ENCODE measurements at places on chromosomes 7 and 10.

DNA sequence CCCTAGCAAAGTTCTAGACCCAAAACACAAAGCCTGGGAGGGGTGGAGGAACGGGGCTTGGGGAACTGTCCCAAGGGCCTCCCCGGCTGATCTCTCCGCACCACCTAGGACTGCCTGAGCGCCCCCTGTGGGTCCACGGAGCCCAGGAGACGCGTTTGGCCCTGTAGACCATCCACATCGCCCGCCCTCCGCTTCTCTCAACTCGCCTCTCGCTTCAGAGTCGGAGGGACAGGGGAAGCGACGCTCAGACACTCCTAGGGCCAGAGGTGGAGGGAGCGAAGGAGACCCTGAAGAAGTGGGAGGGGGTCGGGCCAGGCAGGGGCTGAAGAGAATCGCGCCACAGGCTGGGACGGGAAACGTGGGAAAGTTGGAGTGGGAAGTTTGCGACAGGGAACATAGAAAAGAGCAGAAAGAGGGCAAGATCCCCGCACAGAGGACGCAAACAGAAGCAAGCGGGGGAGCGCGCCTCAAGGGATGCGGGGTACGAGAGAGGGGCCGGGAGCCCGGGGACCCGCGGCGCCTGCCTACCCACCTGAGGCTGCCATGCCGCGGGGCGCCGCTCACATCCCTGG lies 378 bp downstream of the PIK3AP1 start:
- DNase-seq: no peak

DNA sequence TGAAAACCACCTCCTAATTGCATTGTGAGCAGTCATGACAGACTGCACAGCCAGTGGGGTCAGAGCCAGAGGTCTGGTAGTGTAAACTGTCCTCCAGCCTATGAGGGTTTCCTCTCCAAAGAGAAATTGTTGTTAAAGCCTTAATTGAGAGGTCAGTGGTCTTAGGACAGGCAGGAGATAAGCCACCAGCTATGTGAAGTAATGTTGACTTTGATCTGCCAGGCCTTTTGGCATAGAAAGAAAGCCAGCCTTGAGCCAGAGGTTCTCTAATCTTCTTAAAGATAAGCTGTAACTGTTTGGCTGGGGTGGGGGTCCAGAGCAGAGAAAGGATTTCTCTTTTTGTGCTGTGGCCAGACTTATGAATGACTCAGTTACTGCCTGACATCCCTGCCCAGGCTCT lies 248.4 kb downstream of the WDR11 start:
- no peak for DNase-seq

GRCh38 chr10:101080933-101081931 lies 19.4 kb downstream of the KAZALD1 start:
- DNase-seq: no peak

DNA sequence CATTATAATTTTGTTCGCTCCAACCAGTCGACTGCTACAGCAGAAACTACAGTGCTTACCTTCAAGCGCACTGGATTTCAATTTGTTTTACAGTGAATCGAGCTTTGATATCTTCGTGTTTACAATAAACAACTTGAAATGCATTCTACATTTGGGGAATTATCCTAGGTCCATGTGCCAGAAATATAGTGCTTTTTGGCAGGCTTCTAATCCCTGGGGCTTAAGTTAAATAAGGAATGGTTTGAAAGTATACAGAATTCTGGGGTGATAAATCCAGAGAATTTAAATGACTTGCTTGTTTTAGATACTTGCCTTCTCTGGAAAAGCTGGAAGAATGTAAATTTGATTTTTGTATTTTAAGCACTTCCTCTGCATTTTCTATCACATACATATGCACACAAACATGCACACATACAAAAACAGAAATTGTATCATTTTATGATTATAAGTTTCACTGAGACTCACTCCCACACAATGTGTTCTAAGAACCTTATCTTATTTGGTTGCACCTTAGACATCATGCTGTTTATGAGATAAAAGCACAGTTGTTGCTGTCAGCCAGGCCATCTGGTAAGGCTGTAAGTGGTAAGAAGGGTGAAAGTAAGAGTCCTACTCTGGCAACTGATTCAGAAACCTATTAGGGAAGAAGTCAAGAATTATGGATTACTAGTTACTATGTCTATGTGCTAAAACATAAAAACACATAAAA lies 347.2 kb upstream of the KCND2 start:
- DNase-seq: no peak

- DNase-seq: no peak
Measured at GRCh38 chr10:27022048-27022447, 78.2 kb downstream of the ANKRD26 start.

- DNase-seq: no peak
Measured at GRCh38 chr10:97131666-97132065, 54.1 kb downstream of the SLIT1 start.

DNA sequence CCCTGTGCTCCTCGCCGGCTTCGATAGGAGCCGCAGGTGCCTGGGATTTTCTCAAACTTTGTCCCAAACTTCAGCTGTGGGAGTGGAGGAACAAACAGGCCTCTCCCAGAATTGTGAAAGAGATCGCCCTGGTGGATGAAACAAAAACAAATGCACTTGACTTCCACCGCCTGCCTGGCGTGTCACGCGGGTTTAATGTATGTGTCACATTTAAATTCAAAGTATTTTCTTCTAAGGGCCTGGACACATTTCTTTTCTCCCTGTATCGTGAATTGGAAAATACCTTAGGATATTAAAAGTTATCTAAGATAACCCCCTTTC lies 694 bp upstream of the WASL start:
- peak; percentile 4 for DNase-seq

- no peak for DNase-seq
Measured at GRCh38 chr10:34423673-34424625, 391.1 kb downstream of the PARD3 start.

- DNase-seq: no peak
Measured at GRCh38 chr10:88731296-88731695, 25.2 kb downstream of the LIPK start.

DNA sequence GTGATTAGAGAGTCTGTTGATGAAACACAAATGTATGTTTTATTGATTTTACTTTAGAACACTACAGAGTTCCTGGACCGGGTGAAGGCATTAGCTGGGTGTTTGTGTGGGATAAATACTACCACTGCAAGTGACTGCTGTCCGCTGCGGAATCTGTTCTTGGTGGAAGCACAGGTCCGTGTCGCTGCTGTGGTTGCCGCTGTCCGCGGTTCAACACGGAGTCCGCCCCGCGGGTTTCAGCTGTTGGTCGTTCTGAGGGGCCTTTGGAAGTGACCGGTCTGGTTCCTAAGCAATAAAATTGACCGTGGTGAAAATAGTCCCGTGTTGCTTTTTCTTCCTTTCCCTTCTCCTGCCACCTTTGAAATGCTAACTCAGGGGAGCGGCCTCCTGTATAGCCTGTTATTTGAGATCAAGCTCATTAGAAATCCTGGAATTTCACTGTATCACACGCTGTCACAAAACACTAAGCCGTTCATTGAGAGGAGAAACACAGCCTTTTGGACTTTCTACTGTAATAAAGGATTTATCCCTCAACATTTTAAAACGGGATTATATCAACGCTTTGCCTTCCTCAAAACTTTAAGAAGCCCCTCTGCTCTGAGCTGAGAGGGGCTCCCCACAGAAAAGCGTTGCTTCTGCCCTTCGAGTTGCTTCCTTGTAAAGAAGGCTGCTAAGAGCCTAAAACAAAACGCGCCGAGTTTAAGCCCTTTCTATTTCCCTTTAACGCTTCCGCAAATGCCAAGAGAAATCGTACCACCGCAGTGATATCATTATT lies 2.6 kb downstream of the NKX6-2 start:
- no peak for DNase-seq

DNA sequence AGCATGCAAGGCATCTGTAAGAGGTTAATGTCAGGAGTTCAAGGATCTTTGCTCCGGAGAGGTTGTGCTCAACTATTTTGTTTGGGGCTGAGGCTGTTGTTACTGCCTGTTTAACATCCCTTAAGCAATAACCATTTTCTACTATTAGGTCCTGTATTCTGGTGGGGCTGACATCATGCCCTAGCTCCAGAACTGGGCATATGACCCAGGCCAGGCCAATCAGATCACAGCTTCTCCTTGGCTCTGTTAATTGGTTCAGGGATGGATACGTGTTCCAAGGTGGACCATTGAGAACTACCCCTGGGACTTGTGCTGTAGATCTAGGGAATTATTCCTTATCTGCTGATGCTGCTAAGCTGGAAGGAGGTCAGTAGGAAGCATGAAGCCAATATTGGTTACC lies 67.0 kb downstream of the SYPL1 start:
- DNase-seq: no peak

GRCh38 chr10:47266602-47267001 lies 33.4 kb upstream of the GDF10 start:
- DNase-seq: no peak

DNA sequence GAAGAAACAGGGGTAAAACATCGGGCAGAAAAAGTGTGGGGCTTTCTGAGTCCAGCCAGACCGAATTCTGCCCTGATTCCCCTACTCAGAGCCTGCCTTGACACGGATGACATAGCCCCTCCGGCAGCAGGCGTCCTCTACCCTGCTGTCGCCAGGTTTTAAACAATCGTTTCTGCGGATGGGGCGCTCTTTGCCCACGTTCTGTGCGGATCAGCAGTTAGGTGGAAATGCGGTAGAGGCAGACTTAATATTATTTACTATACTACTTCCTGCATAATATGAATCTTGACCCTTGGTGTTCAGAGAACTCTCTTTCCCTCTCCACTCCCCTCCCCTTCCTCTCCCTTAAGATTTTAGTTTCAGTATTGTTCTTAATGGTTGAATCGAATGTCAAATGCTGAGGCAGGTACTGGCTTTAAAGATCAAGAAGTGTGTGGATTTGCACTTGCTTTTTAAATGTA lies 2.4 kb downstream of the GATA3 start:
- DNase-seq: no peak

GRCh38 chr10:61609701-61610100 lies 53.0 kb upstream of the CABCOCO1 start:
- DNase-seq: no peak

- no peak for DNase-seq
Measured at GRCh38 chr7:121002-121785, 71.2 kb upstream of the FAM20C start.

GRCh38 chr10:27223964-27224363 lies 16.6 kb downstream of the ACBD5 start:
- DNase-seq: peak; percentile 18

GRCh38 chr7:108294595-108294994 lies 161.6 kb downstream of the NRCAM start:
- no peak for DNase-seq

- DNase-seq: no peak
Measured at GRCh38 chr7:1562116-1562515, 6.1 kb upstream of the TMEM184A start.

GRCh38 chr10:21432266-21432665 lies 93.2 kb downstream of the SKIDA1 start:
- DNase-seq: no peak

- DNase-seq: no peak
Measured at GRCh38 chr10:62653254-62653653, 151.3 kb upstream of the ADO start.

GRCh38 chr7:2522780-2523433 lies 3.3 kb downstream of the LFNG start:
- DNase-seq: no peak

DNA sequence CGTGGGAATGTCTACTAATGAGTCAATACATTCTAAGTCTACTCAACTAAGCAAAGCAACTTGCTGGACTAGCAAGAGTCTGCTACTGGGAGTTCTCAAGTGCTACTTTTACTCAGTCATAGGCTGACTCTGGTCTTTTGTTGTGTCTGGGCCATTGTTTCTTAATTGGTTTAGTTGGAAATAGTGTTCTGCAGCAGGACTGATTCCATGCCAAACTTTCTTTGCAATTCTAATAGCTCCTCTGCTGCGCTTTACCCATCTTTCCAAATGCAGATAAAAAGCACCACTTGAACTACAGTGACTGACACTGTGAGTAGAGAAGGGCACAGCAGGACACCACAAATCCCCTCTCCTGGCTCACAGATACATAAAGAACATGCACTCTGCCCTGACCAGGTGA lies 125.7 kb downstream of the CD36 start:
- no peak for DNase-seq

- no peak for DNase-seq
Measured at GRCh38 chr10:86648704-86649427, 5.5 kb upstream of the OPN4 start.

DNA sequence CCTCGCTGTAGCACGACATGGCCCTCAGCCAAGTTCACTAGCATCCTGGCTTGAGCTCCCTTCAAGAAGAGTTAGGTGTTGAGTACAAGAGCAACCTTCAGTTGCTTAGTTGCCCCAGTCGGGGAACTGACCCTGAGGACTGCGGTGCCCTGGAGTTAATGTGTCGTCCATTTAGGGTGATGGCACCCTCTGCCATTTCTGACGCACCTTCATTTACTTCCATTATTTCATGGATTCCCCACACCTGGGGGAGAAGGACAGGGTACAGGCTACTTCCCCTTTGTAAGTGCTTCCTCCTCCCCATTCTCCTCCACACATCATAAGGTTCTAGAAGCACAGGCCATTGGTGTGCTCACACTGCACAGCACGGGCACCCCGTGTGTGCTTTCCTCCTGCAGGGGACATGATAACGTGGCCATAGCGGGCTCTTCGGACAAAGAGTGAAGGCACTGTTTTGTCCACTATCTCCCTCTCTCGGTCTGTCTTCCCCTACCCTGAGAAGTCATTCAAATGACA lies 1.8 kb downstream of the ALOX5 start:
- no peak for DNase-seq

DNA sequence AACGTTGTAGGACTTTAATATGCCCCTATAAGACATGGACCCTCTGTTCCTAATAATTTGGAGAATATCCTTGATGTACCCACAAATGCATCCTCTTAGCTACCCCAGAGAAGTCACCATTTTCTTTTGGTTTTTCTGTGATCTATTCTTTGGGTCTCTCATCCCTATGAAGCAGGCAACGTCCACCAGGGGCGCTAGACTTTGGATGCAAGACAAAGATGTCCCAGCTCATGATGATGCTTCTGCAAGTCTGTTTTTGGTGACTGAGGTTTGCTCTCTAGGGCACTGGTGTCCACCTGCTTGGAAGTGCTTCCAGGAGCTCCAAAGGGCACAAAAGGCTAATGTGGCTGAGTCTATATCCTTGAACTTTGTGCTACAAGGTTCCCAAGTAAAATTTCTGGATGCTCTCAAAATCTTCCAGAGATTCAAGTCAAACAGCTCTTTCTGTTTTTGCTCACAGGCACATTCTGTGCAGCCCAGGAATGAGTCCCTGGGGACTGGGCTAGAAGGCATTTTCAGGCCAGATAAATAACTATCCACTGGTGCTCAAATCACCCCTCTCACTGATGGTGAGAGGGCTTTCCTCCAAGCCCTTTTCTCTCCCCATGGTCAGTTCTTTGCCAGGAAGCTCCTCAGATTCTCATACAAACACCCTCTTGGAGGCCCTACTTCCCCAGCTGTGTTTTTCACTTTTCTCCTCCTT lies 166.4 kb downstream of the C7orf25 start:
- DNase-seq: no peak
